ENCODE measurements at places on chromosomes 3 and 15. TPM values are rescaled to one million over a fixed set of nuclear protein-coding genes. Genes with fewer than 3 reads are reported as not detected.

GRCh38 chr3:124886168-124887056, 753 bp downstream of the ITGB5 start:
- peak; percentile 33 for DNase-seq

GRCh38 chr3:111621535-111621934, 26.4 kb upstream of the ZBED2 start:
- peak; percentile 1 for DNase-seq

DNA sequence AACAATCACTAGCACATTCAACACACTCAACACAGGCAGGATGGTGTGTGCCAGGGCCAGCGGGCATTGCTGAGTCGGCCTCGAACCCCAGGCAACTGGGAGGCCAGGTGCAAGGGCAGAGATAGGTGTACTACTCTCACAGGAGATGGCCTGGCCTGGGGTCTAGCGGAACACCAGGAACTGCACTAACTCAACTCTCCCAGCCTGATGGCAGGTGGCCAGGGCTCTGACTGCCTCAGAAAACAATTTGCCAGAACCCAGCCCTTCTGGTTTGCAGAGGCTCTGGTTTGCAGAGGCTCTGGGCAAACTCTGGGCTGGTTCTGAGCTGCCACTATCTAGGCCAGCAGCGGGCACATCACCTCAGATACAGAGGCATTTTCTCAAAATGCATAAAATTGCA, 229.2 kb upstream of the CHRNA7 start:
- DNase-seq, result no peak

DNA sequence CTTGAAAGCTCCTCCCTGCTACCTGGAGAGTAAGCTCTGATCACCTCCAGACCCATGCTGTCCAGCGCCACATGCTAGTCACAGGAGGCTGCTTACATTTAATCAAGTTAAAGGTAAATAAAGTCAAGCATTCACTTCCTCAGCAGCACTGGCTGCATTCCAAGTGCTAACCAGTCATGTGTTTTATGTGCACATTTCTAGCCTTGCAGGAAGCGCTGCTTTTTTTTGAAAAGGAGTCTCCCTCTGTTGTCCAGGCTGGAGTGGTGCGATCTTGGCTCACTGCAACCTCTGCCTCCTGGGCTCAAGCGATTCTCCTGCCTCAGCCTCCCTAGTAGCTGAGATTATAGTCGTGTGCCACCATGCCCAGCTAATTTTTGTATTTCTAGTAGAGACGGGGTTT, 279.2 kb downstream of the GABRG3 start:
- no peak for DNase-seq

- no peak for DNase-seq
These were observed 119.2 kb downstream of the CTNNB1 start for GRCh38 chr3:41318520-41318919.

Gene DOCK3
- 1.9 TPM for total RNA-seq

All from NCI-H460 (cell line).